ENCODE measurements at places on chromosomes 6 and 20.

DNA sequence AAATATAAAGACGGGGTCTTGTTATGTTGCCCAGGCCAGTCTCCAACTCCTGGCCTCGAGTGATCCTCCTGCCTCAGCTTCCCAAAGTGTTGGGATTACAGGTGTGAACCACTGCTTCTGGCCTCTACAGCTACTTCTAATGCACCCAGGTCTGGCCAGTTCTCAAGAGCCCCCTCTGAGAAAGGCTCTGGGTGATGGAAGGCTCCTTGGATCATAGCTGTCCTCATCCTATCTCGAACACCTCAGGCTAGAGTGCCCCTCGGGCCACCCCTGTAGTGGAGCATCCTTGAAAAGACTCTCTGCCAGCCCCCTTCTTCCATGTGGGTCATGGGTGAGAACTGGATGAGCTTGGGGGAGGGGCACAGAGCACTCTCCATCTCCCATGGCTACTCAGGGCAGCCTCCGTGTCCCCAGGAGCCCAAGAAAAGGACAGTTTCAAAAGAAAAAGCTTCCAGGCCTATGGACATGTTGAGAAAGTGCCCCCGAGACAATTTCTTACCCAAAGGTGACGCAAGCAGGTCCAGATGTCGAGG, 714 bp upstream of the MYLK2 start:
- DNase-seq = no peak

- no peak for DNase-seq
Measured at GRCh38 chr20:2602046-2602735, 50.2 kb upstream of the NOP56 start.

- no peak for DNase-seq
Measured at GRCh38 chr20:34189572-34190163, 51.6 kb upstream of the ASIP start.

- no peak for DNase-seq
Measured at GRCh38 chr20:41422953-41423352, 56.3 kb upstream of the EMILIN3 start.

All from GM12878 (cell line).